ENCODE measurements at places on chromosomes 7 and 10.

- no peak for DNase-seq
Observed at GRCh38 chr10:98485959-98486358, 39.2 kb upstream of the HPS1 start.

- DNase-seq: no peak
Observed at GRCh38 chr7:70135656-70136055, 537.4 kb downstream of the AUTS2 start.

DNA sequence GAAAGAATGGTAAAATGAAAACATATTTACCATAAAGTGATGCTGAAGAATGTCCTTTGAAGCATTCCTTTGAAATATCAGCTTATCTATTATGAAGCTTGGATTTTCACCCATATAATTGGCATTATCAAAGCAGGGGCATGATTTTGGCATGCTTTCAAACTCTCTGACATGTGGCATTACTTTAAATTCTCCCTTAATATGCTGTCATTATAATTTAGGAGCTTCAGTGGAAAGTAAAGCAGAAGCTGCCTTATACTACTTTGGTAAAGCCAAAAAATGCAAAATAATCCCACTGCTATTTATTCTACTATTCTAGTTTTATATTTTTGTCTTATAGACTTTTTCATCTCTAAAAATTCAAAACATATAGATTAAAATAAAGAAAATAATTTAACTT, 28.0 kb upstream of the HIBADH start:
- DNase-seq: no peak

GRCh38 chr7:44729949-44730590, 18.6 kb upstream of the ZMIZ2 start:
- no peak for DNase-seq

GRCh38 chr7:70035955-70036354, 437.7 kb downstream of the AUTS2 start:
- no peak for DNase-seq

- DNase-seq: no peak
Observed at GRCh38 chr7:40907286-40907685, 772.5 kb downstream of the SUGCT start.

- DNase-seq: no peak
Observed at GRCh38 chr7:111878785-111879184, 316.5 kb upstream of the IMMP2L start.

DNA sequence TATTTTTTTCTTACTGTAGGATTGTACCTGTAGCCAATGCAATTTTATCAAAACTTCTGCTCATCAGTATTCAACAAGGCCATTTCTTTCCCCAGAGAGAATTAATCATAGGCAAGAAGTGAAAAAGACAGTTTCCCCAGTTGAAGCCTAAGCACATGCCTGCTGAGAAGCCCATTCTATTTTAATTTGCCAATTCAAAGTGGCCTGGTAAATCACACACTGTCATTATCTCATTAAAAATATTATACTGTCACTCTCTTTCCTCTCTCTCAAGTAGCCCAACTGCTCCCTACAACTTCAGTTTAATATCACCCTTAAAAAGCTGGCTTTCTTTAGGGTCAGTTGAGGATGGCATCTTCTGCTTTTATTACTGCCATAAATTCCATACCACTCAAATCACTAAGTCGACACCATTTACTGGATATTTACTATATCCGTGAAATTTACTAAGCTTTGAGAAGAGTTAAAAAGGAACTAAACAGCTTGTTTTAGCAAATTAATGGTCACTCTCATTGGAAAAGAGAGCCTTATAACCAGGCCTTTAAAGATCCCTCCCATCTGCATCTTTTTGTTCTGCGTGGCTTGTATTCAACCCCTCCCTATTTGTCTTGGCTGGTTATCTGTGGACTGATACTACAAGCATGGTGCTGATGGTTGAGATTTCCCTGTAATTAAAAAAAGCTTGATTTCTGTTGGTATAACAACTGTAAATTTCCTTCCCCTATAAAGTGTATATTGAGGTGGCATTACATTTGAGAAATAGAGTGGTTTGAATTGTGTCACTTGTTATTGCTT, 30.6 kb downstream of the COL28A1 start:
- DNase-seq: no peak

DNA sequence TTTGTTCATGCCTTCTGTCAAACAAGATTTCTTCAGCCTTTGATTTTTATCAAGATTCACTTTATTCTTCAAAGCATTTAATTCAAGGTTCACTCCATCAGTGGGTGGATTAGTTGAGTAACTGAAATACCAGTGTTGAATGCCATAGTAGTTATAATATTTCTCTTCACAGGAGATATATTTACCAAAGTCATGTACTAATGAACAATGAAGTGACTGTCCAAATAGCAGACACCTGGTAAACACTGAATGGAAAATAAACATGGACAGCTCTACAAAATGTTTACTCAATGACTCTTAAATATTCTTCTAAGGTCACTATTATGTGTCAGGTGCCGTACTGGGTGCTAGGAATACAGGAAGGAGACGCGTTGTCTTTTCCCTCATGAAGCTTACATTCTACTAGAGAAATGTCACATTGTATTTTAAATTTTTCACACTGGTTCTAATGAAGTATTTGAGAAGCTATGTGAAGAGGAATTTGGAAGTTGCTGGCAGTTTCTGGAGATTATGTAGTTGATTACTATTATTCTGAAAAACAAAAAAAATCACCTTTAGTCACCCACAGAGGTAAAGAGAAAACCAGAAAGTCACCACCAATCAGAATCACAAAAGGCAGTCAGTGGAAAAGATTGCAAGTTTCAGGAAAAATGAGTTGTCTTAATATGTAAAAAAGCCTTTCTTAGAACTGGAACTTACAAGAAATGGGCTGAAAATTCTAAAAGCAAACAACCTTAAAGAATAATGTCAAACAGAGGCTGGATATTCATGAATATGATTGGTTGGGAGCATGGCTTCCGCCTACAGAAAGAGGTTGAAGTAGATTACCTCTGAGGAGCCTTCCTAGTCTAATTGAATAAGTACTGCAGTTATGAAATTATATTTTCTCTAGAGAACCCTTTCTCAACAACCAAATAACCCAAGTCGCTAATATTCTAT, 84.5 kb downstream of the RTKN2 start:
- DNase-seq: peak; percentile 73

- DNase-seq: no peak
Observed at GRCh38 chr7:134191876-134192275, 64.7 kb downstream of the LRGUK start.

- DNase-seq: no peak
Observed at GRCh38 chr10:117723343-117723742, 180.8 kb downstream of the EMX2 start.

DNA sequence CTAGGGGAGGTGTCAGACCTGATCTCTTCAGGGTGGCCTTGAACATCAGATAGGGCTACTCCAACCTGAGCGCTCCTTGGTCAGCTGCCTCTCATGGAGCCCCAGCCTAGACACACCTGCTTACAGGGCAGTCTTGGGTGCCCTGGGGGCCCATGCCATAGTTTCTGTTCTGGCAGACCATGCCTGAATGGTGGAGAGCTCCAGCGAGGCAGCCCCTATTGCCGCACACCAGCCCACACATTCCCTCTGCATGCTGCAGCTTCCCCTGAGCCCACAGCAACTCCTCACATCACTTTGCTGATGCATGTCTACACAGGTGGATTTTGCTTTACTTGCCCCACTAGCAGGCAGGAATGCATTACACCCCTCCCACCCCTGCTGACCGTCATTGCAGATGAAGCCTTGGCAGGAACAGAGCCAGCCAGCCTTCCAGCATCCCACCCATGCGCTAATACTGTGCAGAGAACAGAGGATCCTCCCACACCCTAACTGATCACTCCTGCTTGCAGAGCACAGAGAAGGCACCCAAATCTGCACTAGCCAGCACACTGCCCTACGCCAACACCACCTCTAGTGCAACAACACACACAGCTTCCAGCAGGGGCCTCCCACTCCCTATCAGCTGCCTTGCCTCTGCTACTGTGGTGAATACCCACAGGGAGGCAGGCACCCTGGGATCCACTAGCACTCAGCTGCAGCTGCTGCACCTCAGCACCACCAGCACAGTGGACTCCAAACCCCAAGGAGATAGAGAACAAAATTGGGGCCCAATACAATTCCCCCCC, 43.0 kb upstream of the GRM3 start:
- DNase-seq: no peak

DNA sequence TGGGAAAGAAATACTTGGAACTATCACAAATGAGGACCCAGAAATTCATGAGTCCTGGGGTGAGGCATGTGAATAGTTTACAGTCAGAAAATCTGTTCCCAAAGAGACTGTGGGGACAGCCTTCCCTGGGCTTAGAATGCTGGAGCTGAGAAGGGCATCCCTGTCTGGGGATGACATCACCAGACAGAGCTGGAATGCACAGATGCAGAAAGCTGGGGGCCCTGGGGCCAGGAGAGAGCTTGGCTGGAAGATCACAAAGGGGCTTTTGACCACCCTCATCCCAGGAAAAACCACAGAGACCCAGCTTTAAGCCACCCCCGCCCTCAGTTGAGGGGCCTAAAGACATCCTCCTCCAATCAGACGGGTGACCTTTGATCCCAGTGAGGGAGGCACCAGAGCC, 264.5 kb downstream of the PLXNA4 start:
- no peak for DNase-seq

- DNase-seq: no peak
Observed at GRCh38 chr7:36165059-36165458, 12.0 kb downstream of the EEPD1 start.

DNA sequence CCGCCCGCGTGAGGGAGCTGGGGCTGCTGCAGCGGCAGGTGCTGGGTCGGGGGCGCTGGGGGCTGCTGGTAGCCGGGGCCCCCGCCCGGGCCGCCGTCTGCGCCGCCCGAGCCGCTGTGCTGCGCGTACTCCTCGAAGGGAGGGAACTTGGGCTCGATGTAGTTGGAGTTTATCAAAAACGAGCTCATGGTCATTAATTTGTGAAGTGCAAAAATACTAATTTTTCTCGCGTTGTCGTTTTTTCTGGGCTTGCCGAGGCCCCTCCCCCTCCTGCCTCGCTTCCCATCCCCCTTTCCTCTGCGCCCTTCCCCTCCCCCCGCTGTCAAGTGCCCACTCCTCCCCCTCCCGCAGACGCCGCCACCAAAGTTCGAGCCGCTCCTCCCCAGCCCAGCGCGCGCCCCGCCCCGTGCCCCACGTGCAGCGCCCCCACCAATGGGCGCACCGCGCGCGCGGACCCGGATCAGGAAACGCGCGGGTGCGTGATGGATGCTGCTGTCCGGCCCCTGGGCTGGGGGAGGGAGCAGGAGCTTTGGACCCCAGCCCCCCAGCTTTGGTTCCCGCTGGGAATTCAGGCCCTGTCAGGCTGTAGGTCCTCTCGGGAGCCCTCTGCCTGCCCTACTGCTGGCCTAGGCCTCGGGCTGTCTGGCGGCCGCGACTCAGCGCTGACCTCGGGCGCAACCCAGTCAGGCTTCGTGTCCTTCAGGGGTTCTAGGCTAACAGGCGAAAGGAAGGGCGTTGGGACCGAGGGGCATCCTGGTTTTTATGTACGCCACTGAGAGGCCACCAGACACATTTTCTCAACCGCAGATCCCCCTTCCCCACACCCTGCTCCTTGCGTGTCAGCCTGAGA, at the start of gene HOXA4:
Gene HOXA4 (minus strand): TSS at position 218 of the 850 bp plus-strand sequence. CDS start 24 bp downstream, at position 194.
- DNase-seq: peak; percentile 70

DNA sequence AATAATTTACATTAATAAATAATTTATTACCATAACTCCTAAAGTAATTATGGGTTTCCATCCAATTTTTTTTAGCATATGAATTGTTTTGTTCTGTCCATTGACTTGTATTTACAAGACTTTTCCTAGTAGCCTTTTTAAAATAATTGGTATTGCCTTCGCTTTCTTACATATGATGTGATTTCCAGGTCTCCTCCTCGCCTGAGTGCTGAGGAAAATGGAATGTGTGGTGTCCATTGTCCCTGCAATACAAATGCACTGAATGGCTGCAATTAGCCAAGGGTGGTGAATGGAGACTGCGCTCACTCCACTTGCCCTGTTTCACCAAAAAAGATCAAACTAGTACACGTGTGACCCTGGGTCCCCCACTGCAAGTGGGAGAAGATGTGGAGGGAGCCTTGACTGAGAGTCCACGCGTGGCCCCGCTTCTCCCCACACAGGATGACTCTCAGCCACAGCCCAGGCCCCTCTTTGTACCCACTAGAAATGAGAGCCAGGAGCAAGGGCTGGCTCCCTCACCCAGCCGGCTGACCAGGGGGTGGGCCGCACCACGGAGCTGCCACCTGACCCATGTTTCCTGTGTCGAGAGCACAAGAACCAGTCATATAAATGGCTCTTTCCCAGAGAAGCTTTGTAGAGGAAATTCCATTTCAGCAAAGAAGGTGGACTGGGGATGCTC, 52.6 kb downstream of the FAM53B start:
- no peak for DNase-seq

GRCh38 chr10:72729528-72729927, 37.6 kb downstream of the MCU start:
- peak; percentile 62 for DNase-seq

GRCh38 chr10:71419750-71420149, 23.0 kb downstream of the CDH23 start:
- no peak for DNase-seq

DNA sequence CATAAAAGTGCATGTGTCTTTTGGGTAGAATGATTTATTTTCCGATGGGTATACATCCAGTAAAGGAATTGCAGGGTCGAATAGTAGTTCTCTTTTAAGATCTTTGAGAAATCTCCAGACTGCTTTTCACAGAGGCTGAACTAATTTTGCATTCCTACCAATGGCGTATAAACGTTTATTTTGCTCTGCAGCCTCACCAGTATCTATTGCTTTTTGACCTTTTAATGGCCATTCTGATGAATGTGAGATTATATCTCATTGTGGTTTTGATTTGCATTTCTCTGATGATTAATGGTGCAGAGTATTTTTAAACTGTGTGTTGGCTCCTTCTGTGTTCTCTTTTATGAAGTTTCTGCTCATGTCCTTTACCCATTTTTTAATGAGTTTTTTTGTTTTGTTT, 1020.1 kb downstream of the NXPH1 start:
- DNase-seq: no peak

DNA sequence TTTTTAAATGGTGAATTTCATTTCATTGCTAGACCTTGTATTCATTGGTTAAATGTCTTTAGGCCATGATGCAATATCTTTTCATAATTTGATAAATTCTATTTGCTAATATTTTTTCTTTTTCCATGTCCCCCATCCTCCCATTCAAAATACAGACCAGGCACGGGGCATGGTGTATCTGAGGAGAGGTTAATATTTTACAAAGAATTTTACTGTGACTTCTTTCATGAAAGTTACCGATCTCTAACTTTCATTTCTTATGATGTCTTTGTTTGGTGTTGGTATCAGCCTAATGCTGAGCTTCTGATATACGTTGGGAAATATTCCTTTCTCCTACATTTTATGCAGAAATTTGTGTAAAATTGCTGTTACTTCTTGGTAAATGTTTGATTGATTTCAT, 216.7 kb upstream of the IGFBP3 start:
- DNase-seq: no peak

DNA sequence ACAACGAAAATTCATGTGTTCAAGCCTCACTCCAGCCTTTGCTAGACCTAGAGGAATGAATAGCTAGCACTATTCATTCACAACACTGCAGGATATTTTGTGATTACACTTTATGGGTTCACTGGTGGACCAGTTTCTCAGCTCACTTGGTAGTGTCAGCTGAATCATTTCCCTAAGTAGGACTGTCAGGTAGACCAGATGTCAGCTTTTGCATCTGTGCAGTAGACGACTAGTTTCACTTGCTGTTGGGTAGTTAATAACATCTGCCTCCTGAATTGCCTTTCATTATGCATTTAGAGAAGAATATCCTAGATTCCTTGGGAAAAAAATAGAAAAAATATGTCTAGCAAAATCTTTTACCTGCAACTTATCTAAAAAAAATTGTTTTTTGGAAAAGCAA, 296.4 kb downstream of the ADARB2 start:
- no peak for DNase-seq

Measured in activated CD4-positive, alpha-beta T cell treated with anti-CD3 and anti-CD28 coated beads, Interleukin-2, amount 50 U/mL, for 16 hours (primary cell).